ENCODE measurements at places on chromosomes 1 and 21.

GRCh38 chr1:179575497-179576314 is at the start of gene NPHS2:
Gene NPHS2 (minus strand): TSS chr1:179575948. CDS start chr1:179575864, 84 bp downstream.
- DNase-seq: no peak

DNA sequence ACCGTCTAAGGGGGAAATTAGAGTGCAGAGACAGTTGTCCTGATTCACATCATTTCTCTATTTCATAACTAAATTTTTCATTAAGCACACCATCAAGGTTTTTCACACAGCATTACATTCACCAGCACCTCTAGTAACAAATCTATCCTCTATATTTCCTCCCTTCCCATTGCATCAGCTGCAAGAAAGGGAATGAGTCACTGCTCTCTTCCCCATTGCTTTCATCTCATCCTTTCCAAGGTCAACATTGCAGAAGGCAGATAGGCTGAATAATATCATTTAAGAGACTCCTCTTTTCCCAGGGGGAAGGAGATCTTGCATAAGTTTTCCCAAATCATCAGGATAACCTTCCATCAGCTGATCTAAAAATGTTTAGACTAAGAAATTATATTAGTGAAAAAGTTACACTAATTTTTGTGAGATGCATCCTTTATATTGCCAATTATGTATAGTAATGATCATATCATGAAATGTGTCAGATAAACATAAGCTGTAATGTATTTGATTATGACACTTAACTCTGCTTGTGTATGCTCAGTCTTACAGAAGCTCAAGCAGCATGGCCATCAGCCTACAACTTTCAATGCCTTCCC is 4.3 kb downstream of the INTS7 start:
- peak; percentile 47 for DNase-seq

- DNase-seq: no peak
Measured at GRCh38 chr1:221418346-221418745, 323.5 kb downstream of the DUSP10 start.

DNA sequence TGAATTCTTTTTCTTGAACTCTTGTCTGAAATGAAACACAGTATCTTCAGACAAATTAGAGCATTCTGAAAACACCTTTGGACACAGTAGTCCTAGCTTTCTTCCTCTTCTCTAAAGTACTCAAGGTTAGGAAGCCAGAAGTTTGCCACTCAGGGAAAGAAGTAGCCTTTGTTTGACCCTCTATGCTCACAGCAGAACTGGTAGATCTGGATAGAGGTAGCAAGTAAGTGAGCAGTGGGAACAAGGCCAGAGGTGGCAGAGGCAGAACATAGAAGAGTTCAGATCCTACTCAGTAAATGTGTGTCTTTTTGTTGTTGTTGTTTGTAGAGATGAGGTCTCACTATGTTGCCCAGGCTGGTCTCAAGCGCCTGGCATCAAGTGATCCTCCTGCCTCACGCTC is 7.4 kb upstream of the PIGR start:
- no peak for DNase-seq

GRCh38 chr1:208803011-208803811 is 559.0 kb upstream of the PLXNA2 start:
- no peak for DNase-seq

- DNase-seq: no peak
Measured at GRCh38 chr1:163196449-163196787, 6.3 kb downstream of the RGS5 start.

- no peak for DNase-seq
Measured at GRCh38 chr1:226433341-226433720, 25.4 kb upstream of the PARP1 start.

GRCh38 chr1:114833421-114833820 is 21.2 kb upstream of the SYCP1 start:
- DNase-seq: no peak
